Hematopoietic multipotent progenitor cell treated with erythropoietin and hydrocortisone succinate and interleukin-3 and kit ligand, for 6 days (in vitro differentiated cells): ENCODE measurements at places on chromosomes 11 and 22.
A peak's percentile ranks its signal among the peaks of the same experiment; 100 is the strongest.

GRCh38 chr11:69508974-69509373 is 27.5 kb downstream of the LINC01488 start:
- DNase-seq = no peak

DNA sequence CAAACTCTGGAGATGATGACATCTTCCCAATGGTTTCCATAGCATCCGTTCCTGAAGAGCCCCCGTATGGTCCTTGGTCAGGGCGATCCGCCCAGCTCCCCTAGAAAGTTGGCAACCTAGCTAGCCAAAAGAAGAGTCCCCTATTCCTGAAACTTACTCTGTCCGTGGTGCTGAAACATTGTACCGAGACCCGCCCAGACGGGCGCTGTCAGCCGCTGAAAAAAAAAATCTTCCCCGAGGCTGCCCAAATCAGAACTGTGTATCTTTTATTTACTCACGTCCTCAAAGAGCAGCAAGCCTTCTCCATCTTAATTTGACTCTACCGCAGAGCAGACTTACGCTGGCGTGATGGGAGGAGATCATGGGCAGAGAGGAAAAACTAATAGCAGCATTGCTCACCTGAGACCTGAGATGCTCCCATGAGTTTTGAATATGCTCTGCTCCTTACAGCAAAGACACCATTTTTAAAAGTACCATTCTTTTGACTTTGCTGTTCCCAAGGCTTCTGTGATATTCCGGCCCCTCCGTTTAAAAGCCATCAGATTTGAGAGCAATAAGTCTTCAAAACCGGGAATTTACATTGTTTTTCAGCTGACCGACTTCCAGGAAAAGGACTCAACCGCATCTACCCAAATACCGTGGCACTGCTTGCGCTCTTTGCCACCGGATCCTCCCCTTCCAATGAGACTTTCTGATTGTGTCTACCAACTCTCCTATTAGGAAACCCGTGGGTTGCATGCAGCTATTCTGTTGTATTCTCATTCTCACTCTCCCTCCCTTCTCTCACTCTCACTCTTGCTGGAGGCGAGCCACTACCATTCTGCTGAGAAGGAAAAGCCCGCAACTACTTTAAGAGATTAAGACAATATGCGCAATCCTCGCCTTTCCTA is at the start of gene SLC17A6:
TSS of gene SLC17A6 (plus strand) at position 786 of the 890 bp plus-strand sequence. CDS start 153 bp downstream, outside the sequence.
- DNase-seq = peak; percentile 83

DNA sequence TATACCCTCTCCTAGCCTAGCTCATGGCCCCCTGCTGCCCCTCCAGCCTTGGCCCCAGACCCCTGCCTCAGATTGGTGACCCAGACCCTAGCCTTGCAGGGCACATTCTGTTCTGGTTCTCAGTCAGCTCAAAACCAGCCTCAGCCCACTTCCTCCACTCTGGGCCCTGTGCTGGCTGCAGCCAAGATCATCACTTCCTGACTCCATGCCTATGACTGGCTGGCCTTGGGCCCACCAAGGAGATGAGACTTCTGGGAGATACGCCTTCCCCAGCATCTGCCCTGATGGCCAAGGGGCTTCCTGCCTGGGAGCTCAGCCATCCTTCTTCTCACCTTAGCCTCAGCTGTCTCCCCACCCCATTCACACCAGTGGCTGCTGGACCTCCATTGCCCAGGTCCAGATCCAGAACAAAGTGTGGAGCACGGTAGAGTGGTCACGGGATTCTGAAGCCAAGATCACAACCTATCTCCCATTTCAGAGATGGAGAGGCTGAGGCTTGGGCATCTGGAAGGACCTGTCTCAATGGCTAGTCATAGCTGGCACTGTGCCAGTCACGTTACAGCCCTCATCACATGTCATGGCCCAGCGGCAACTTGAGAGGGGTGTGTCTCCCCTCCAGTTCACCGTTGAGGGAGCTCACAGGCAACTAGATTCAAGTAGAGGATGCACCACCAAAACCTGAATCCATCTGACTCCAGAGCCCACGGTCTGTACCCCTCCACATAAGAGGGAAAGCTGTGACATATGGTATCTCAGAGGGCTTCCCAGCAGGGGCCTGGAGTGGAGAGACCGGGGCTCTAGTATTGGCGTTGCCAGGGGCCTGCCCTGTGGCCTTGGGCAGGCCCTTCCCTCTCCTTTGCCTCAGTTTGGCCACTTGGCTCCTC is 43.0 kb upstream of the KLHL35 start:
- DNase-seq = peak; percentile 86

DNA sequence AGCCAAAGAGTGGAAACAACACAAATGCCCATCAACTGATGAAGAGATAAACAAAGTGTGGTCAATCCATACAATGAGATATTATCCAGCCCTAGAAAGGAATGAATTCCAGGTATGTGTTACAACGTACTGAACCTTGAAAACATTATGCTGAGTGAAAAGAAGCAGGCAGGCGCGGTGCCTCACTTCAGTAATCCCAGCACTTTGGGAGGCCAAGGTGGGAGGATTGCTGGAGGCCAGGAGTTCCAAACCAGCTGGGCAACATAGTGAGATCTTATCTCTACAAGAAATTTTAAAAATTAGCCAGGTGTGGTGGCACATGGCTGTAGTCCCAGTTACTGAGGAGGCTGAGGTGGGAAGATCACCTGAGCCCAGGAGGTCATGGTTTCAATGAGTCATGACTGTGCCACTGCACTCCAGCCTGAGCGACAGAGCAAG is 24.6 kb upstream of the TESMIN start:
- no peak for DNase-seq

GRCh38 chr11:78973876-78974275 is 399.2 kb upstream of the NARS2 start:
- no peak for DNase-seq

DNA sequence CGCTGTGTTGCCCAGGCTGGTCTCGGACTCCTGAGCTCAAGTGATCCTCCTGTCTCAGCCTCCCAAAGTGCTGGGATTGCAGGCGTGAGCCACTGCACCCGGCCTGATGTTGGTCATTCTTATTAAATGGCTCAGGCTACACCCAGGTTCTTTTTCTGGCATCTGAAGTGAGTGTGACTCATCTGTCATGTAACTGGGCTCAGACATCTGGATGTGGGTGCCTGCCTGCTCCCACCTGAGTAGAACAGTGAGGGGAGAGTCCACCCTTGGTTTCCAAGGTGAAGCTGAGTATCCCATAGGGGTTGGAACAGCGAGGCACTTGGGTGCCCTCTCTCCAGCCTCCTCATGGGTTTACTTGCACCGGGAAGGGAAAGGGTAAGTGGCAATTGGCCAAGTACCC is 36.7 kb upstream of the EIF3D start:
- DNase-seq = no peak

DNA sequence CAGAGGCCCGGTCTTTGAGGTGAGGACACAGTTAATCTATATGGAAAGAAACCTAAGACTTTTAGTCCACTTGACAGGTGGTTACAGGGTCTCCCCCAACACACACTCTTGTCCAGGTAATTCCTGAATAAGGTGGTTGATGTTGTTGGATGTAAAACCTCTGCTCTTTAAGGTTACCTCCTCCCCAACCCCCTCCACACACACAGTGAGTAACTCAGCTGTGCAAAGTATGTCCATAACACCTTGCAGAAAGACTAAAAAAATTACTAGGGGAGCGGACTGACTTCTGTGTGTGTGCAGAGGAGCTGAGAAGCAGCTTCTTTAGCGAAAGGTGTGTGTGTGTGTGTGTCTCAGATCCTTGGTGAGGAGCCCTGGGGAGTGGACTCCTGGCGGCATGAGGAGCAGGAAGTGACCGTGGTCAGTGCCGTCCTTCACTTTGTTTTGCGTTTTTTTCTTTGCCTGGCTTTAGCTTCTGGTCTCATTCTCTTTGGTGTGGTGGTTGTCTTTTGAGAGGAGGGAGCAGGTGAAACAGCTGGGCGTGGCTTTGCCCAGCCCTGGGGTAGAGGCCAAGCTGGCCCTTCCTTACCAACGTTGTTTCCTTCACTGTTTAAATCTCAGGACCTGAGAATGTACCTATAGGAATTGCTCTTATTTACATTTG is 1.7 kb downstream of the ZBED4 start:
- no peak for DNase-seq

GRCh38 chr11:79813551-79813950 is 372.7 kb upstream of the TENM4 start:
- DNase-seq = no peak

- peak; percentile 50 for DNase-seq
These were observed 8.4 kb downstream of the APOBEC3A start for GRCh38 chr22:38965614-38966379.

DNA sequence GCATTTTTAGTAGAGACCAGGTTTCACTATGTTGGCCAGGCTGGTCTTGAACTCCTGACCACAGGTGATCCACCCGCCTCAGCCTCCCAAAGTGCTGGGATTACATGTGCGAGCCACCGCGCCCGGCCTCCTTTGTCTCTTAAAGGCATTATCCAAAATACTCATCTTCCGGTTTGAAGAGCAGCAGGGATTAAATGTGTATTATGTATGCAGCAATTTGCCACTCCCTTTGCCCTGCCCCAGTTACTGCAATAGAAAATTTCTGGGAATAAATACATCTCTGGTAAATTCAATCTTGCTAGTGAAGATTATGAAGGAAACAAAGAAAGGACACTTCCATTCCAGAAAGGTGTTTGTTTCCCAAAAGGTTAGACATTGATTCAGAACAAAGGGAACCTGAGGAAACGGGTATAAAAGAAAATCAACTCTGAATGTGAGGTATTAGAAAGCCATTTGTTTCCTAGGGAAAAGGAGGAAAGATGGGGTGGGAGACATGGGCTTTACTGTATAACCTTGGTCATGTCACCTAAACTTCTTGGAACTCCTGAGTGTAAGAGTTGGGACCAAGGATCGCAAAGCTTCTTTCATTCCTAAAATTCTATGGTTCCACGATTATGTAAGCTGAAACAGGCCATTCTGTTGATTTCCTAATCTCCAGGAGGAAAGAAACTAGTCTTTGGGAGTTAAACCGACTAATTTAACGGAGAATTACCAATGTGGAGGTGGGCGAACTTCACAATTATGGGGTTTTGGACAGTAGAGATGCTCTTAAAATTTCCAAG is 959 bp upstream of the HIPK3 start:
- no peak for DNase-seq

DNA sequence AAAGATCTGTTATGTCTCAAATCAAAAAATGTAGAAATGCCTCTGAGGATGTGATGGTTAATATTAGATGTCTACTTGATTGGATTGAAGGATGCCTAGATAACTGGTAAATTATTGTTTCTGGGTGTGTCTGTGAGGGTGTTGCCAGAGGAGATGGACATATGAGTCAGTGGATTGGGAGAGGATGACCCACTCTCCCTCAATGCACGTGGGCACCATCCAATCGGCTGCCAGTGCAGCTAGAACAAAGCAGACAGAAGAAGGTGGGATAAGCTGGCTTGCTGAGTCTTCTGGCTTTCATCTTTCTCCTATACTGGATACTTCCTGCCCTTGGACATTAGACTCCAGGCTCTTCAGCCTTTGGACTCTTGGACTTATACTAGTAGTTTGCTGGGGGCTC is 430.3 kb downstream of the SOX6 start:
- DNase-seq = no peak

DNA sequence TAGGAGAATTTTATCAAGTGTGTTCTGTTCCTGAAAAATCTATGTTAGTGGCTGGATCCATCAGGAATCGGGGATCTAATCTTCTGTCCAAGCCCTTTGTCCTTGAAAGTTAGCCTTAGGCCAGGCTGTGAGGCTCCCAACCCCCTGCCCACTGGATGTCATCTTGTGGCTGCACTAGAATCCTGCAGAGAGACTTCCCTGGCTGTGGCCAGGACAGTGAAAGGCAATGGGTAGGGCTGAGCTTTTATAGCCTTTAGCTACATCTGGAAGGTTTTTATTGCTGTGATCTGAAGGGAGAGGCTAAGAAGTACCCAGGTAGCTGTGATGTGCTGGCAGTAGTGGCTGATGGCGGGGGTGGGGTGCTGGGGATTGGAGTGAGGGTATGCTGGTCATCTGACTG is 2.1 kb downstream of the OAF start:
- DNase-seq = no peak

DNA sequence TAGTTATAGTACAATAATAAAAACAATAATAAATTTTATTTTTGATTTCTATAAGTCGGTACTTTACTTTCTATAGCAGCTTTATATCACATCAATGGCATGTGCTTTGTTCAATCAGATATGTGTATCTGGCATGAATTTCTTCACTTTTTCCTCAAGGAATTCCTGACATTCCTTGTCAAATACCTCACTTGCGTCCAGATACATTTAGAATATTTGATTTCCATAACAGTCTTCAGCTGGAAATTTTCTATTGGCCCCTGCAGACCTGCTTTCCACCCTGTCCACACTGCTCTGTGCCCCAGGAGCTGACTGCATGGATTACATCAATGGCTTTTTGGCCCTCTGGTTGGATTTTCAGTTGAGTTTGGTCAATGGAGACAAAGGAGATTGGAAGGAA is 93.2 kb downstream of the FAR1 start:
- no peak for DNase-seq

DNA sequence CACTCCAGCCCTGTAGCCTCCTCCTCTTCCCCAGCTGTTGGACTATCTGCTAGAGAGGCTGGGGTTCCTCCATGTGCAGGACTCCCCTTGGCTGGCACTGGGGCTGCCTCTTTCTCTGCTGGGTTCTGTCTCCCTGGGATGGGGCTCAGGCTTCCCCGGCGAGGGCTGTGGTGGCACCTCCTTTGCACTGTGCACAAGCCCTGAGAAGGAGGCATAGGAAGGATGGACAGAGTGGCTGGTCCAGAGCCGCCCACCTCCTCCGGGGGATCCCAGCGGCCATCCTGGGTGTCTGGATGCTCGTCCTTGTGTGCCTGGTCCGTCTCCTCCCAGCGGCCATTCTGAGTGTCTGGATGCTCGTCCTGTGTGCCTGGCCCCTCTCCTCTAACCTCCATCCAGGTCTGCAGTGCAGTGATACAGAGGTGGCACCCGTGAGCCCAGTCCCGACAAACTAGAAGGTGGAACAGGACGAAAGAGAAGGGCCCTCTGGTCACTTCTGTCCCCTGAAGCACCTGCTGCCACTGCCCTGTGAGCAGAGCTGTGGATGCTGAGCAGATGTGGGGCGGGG is 633.7 kb downstream of the BRD1 start:
- DNase-seq = no peak

- no peak for DNase-seq
These were observed 14.7 kb upstream of the RFPL3 start for GRCh38 chr22:32342977-32343376.

GRCh38 chr11:91257667-91258066 is 967.0 kb upstream of the FAT3 start:
- DNase-seq = no peak

DNA sequence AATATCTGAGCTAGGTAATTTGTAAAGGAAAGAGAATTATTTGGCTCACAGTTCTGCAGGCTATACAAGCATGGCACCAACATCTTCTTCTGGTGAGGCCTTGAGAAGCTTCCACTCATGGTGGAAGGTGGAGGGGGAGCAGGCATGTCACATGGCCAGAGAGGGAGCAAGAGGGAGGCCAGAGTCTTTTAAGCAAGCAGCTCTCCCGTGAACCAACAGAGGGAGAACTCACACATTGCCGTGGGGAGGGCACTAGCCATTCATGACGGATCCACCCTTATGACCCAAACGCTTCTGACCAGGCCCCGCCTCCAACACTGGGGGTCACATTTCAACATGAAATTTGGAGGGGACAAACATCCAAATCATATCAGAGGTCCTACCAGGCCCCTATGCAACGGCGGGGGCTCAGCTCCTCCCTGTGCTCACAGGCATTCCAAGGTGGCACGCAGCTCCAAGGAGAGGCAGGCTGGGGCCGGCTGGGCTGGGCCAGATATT is 4.6 kb downstream of the C11orf96 start:
- DNase-seq = peak; percentile 72
